Activated CD4-positive, alpha-beta T cell treated with anti-CD3 and anti-CD28 coated beads for 4 hours (primary cell): ENCODE measurements at places on chromosomes 3 and 15.

- DNase-seq = no peak
These were observed 59.5 kb downstream of the MINDY2 start for GRCh38 chr15:58830556-58830955.

DNA sequence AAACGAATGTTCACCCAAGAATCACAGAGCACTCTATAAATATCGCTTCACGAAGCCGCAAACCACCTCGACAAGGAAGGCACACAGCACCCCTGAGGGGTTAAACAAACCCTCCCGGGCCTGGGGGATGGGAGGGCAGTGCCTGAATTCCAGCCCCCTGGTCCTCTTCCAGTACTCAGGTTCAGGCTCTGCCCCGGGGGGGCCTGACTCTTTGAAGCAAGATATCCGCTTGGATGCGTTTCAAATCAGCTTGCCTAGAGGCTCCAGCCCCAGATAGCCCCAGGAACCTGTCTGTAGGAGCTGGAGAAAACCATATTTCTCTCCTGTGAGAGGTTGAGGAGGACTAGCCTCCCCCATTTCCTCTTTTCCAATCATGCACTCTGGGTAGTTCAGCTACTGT is 194.7 kb downstream of the WNT5A start:
- no peak for DNase-seq

DNA sequence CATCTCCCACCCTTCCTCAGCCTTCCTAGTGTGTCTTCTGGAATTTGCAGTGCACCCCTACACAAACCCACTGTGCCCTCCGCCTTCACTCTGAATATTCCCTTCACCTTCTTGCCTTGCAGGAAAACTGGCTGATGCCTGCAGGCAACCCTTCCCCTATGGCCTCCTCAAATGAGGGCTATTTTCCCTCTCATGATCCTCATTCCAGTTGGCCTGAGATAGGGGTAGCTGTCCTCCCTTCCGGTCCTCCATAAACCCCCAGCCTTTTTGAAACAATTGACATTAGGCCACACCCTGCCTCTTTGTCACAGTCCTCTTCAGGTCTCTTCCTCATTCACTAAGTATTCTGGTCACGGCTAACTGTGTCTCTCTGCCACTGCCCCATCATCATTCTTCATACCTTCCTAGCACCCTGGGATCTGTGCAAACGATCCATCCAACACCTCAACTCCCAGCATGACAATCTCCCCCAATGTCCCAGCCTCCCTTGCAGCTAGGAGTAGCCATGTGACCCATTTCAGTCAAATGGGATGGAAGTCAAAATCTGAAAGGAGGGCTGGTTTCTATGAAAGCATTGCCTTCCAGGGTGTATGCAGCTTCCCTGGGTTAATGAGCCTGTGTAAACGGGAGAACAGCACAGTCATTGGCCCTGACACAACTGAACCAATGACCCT is 8.5 kb upstream of the TICRR start:
- DNase-seq = no peak

DNA sequence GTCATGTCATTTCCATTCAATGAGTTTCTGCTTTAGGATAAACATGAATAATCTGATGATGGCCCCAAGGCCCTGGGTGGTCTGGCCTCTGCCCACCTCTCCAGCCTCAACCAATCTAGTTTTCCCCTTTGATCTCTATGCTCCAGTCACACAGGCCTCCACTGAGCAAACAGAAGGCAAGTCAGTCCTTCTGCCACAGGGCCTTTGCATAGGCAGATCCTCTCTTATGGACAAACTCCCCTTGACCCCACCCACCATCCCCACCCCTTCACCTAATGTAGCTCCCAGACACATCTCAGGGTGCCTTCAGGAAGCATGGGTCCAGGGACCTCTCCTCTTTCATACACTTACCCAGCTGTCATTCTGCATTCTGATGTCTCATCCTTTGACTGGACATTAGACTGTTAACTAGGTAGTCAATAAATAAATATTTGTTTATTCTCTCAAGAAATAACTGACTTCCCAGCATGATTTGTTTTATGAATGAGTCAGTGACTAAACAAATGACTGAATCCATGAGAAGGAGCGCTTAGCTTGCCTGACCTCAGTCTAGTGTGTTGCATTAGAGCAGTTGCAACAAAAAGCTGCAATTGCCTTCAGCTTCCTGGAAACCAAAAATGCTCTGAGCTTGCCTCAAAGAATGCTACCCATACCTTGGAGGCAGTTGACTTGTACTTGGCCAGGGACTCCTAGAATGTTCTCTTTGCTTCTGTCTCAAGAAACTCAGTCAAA is 386.6 kb upstream of the WNT5A start:
- no peak for DNase-seq

GRCh38 chr15:32998979-32999672 is 195.4 kb downstream of the FMN1 start:
- no peak for DNase-seq
